Activated CD4-positive, alpha-beta T cell treated with anti-CD3 and anti-CD28 coated beads for 24 hours (primary cell): ENCODE measurements at places on chromosomes 6 and 20.

GRCh38 chr6:24931296-24931695 is 4.5 kb downstream of the RIPOR2 start:
- no peak for DNase-seq

- no peak for DNase-seq
These were observed 2.0 kb downstream of the AGER start for GRCh38 chr6:32181915-32182529.

- DNase-seq: no peak
These were observed 113.9 kb downstream of the WDR27 start for GRCh38 chr6:169587975-169588374.

DNA sequence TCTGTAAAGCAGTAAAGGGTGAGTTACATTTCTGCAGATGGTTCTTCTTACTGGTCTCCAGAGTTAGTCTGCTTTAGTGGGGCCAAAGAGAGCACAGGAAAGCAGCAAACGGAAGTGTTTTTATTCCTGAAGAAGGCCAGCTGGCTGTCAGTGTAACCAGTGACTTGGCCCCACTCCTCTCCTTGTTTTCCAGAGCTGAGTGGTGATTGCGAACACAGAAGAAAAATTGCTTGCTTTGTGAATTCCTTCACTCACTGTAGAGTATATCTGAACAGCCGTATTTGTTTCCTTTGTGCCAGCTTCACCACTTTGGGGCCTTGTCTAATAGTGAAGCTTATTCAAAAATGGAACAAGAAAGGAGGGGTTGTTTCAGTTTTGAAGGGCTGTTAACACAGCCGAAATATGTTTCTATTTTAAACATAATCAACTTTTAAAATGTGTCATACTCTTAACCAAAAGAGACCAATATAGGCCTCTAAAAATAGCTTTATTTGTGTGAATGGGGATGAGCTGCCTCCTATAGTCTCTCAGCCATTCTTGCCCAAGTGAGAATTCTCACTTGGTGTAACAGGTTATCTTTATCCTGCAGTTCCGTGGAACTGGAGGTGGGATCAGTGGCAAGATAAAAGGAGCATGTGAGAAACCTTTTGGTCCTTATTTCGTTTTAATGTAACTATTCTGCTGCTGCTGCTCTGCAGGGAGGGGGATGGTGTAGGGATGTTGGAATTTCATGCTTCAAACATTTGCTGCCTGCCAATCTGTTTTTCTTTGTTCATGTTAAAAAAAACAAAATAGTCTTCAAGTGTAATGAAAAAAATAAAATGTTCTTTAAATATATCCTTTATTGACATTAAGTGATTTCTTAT is 37.8 kb downstream of the ZC2HC1B start:
- no peak for DNase-seq

DNA sequence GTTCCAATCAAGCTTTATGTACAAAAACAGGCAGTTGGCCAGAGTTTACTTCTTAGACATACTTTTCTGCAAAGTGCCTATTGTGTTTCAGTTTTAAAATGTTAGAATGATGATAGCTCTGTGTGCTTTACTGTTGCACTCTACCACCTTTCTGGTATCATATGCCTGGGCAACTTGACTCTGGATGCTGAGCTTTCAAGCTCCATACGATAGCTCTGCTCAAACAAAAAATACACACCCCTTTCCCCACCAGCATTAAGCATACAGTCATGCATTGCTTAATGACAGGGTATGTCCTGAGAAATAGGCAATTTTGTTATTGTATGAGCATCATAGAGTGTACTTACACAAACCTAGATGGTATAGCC is 123.1 kb downstream of the RCAN2 start:
- no peak for DNase-seq

DNA sequence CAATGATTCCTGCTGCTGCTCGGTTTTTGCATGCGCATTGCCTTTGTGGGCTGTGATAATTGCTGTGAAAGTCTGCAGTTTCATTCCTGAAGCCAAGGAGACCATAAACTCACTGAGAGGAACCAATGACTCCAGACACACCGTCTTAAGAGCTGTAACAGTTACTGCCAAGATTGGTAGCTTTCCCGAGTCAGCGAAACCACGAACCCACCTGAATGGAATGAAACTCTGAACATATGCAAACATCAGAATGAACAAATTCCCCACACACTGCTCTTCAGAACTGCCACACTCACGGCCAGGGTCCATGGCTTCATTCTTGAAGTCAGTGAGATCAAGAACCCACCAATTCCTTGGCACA is 37.7 kb downstream of the TRIM27 start:
- DNase-seq: no peak

- no peak for DNase-seq
These were observed 38.0 kb downstream of the EFCAB8 start for GRCh38 chr20:32896521-32897280.

DNA sequence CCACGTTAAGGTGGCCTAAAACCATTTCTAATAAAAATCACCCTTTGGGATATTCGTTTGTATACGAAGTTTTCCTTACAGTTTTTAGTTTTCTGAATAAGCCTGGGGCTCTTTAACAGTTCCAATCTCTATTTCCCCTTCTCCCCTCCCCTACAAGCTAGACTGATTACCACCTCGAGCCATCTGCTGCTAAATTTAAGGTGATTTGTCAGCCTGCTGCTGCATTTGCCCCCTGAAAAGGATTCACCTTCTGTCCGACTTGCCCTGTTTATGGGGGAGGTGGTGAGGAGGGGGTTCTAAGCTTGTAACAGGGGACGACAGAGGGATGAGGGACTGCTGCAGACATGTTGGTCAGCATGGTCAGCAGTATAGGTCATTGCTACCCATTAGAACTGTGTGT is 146.3 kb downstream of the JARID2 start:
- no peak for DNase-seq

- DNase-seq: no peak
These were observed 1.1 kb upstream of the RNF182 start for GRCh38 chr6:13923527-13924145.
